ENCODE measurements at places on chromosomes 11 and 22.

- no peak for DNase-seq
- H3K27ac ChIP-seq, result no peak overlapping the region
- no peak overlapping the region for H3K4me3 ChIP-seq
- H3K4me1 ChIP-seq, result no peaks in the 10 kb centered on the region
- no peaks in the 10 kb centered on the region for H3K36me3 ChIP-seq
- no peaks in the 10 kb centered on the region for H3K27me3 ChIP-seq
These were observed 194.3 kb upstream of the MTNR1B start for GRCh38 chr11:92775003-92775676.

DNA sequence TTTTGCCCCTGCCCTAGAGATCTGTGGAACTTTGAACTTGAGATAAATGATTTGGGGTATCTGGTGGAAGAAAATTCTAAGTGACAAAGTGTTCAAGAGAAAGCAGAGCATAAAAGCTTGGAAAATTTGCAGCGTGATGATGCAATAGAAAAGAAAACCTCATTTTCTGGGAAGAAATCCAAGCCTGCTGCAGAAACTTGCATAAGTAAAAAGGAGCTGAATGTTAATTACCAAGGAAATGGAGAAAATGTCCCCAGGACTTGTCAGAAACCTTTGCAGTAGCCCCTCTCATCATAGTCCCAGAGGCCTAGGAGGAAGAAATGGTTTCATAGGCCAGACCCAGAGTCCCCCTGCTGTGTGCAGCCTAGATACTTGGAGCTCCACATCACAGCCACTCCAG is 686.9 kb downstream of the FAM181B start:
- H3K36me3 ChIP-seq, result no peaks in the 10 kb centered on the region
- H3K27me3 ChIP-seq, result no peaks in the 10 kb centered on the region
- no peaks in the 10 kb centered on the region for H3K4me1 ChIP-seq
- no peak overlapping the region for H3K4me3 ChIP-seq
- no peak for DNase-seq

GRCh38 chr11:3710485-3711259 is 39.5 kb upstream of the CHRNA10 start:
- H3K27me3 ChIP-seq, result no peaks in the 10 kb centered on the region
- no peak for DNase-seq
- H3K4me1 ChIP-seq, result no peaks in the 10 kb centered on the region
- peaks cover 70% of the 10 kb centered on the region for H3K36me3 ChIP-seq

DNA sequence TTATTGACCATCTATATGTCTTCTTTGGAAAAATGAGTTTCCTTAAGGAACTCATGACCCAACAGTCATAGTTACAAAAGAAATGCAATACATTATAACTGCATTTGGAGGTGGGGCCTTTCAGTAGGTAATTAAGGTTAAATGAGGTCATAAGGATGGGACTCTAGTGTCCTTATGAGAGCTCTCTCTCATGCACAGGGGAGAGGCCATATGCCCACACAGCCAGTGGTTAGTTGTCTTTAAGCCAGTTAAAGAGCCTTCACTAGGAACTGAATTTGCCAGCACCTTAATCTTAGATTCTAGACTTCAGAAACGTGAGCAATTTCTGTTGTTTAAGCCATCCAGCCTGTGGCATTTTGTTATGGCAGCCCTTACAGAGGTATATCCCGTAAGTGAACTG is 27.3 kb downstream of the INTS4 start:
- no peaks in the 10 kb centered on the region for H3K27me3 ChIP-seq
- H3K4me1 ChIP-seq, result no peaks in the 10 kb centered on the region
- H3K27ac ChIP-seq, result no peak overlapping the region
- DNase-seq, result no peak

- peak; percentile 71 for DNase-seq
- no peak overlapping the region for H3K4me3 ChIP-seq
- no peaks in the 10 kb centered on the region for H3K36me3 ChIP-seq
- no peaks in the 10 kb centered on the region for H3K27me3 ChIP-seq
These were observed 10.1 kb downstream of the ACO2 start for GRCh38 chr22:41478891-41479521.

DNA sequence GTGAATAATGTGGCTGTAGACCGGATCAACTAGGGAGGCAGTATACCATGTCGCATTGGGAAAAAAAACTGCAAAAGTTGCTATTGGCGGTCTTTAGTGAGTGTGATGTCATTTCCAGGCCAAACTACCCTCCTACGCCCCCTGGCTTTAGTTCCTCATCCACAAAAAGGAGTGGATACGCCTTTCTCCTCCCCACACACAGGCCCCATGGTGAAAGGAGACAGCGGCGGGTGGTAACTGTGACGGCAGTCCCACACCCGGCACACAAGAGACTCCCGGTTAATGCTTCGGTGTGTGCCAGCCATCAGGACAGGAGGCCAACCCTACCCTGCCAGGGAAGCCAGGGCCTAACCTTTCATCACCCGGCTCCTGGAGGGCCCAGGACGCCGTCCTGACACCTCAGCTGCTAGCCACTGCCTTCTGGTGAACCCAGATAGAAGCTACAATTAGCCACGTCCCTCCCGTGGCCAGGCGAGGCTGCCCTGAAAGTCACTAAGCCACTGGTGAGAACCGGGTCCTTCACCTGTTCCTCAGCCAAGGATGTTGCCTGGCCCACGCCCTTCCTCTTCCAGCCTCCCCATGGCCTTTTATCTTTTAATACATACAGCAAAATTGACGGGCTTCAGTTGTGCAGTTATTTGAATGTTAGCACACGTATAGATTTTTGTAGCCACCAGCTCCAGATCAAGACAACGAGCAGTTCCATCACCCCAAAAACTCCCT is 10.8 kb downstream of the TP53I11 start:
- no peak overlapping the region for H3K4me3 ChIP-seq

DNA sequence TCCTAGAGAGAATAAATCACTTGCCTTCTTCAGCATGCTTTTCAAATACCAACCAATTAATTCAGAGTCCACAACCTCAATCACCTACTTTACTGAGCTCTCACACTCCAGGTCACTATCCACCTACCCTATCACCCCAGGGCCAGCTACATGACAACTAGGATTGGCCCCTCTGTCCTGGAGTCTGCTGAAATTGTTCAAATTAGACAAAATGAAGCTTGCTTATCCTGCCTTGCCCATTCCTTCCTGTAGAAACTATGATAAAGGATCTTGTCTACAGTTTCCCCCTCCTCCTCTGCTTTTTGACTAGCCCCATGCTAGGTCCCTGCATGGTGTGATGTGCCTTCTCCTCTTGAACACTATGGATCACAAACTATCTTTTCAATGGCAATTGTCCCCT is 94.5 kb downstream of the JRKL start:
- H3K4me3 ChIP-seq, result no peak overlapping the region
- peaks cover 11% of the 10 kb centered on the region for H3K4me1 ChIP-seq
- no peak for DNase-seq
- no peaks in the 10 kb centered on the region for H3K36me3 ChIP-seq
- H3K27ac ChIP-seq, result no peak overlapping the region
- no peaks in the 10 kb centered on the region for H3K27me3 ChIP-seq

GRCh38 chr11:109894242-109894641 is 198.9 kb upstream of the ZC3H12C start:
- no peaks in the 10 kb centered on the region for H3K4me1 ChIP-seq
- H3K27ac ChIP-seq, result no peak overlapping the region
- no peaks in the 10 kb centered on the region for H3K27me3 ChIP-seq

DNA sequence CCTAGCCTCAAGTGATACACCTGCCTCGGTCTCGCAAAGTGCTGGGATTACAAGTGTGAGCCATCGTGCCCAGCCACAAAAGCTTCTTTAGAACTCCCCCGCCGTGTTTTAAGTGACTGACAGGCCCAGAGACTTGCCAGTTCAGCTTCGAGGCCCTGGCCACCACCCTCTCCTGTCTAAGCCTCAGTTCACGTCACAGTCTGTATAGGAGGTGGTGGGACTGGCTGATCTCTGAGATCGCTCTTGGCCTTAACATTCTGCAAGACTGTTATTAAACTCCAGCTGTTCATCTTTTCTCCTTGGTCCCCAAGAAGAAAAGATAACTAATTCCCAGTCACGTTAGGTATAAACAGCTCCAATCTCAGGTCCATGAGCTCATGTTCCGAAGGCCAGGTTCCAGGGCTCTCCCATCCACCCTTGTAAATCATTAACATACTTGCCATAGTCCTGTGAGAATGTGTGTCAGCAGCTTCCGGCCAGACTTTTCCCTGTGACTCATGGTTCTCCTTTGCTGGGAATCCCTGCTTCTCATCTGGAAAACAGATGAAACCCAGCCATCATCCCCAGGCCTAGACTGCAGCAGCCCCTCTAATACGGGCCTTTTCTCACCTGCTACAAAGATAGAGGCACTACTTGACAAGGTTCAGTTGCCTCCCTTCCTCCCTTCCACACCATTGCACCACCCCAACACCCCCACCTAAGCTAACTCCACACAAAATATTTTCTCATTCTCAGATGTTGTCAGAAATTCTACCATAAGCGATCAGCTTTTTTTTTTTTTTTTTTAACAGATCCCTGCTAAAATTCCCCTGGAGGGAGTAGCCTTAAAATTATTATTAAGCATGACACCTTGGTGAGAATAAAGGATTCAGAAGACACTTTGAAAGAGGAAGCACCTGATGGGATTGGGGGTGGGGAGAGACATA is 5.6 kb upstream of the KIAA0930 start:
- H3K27ac ChIP-seq, result peak overlapping the region; percentile 32
- H3K4me3 ChIP-seq, result no peak overlapping the region
- no peaks in the 10 kb centered on the region for H3K27me3 ChIP-seq

GRCh38 chr11:75525433-75526191 is at the start of gene GDPD5:
Gene GDPD5 (minus strand): TSS chr11:75525941. CDS start chr11:75477735, 48,206 bp downstream.
- no peaks in the 10 kb centered on the region for H3K4me1 ChIP-seq
- peak within 1 kb of the TSS; percentile 61 for H3K4me3 ChIP-seq
- H3K27ac ChIP-seq, result peak within 1 kb of the TSS; percentile 39
- no peaks in the 10 kb centered on the region for H3K36me3 ChIP-seq
- no peaks in the 10 kb centered on the region for H3K27me3 ChIP-seq

GRCh38 chr11:72584939-72585597 is 89.2 kb downstream of the PDE2A start:
- no peak overlapping the region for H3K4me3 ChIP-seq
- no peak overlapping the region for H3K27ac ChIP-seq
- peaks cover 13% of the 10 kb centered on the region for H3K36me3 ChIP-seq

GRCh38 chr22:23068832-23069385 is 1.4 kb upstream of the GNAZ start:
- H3K36me3 ChIP-seq, result no peaks in the 10 kb centered on the region
- DNase-seq, result peak; percentile 7
- no peak overlapping the region for H3K4me3 ChIP-seq
- no peaks in the 10 kb centered on the region for H3K4me1 ChIP-seq
- H3K27ac ChIP-seq, result no peak overlapping the region

DNA sequence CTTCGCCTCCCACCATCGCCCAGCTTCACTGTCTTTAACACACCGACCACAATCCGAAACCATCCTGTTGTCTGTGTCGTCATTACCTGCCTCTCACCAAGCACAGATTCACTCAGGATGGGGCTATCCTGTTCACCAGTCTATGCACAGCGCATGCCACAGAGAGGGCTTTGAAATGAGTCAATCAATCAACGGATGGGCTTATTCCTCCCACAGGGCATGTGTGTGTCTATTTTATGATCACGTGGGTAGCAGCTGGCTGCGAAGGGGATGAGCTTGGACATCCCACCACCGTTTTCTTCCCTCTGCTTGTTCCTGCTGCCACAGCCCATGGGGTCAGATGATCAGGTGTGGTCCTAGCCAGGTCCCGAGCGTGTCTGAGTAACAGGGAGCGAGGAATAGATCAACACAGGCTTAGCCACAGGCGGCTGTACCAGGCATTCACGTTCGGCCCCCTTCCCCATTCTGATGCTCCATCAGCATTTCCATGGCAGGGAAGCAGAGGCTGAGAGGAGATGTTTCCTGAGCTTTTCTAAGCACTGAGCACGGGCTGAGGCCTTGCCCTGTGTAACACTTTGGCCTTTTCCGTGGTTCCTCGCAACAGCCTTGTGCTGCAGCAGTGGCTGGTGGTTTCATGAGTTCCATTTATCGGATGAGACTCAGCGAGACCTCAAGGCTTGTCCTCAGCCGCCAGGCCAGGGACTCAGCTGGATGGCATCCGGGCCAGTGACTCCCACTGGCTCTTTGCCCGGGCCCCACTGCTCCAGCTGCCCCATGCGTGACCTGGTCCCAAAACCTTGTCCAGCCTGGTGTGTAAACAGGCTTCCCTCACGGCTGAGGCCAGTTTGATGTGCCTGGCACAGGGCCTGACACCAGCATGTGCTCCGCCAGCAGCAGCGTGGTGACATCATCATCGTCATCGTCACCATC is 48.1 kb upstream of the FGF3 start:
- no peak overlapping the region for H3K27ac ChIP-seq
- no peak overlapping the region for H3K4me3 ChIP-seq
- H3K4me1 ChIP-seq, result no peaks in the 10 kb centered on the region
- DNase-seq, result no peak

DNA sequence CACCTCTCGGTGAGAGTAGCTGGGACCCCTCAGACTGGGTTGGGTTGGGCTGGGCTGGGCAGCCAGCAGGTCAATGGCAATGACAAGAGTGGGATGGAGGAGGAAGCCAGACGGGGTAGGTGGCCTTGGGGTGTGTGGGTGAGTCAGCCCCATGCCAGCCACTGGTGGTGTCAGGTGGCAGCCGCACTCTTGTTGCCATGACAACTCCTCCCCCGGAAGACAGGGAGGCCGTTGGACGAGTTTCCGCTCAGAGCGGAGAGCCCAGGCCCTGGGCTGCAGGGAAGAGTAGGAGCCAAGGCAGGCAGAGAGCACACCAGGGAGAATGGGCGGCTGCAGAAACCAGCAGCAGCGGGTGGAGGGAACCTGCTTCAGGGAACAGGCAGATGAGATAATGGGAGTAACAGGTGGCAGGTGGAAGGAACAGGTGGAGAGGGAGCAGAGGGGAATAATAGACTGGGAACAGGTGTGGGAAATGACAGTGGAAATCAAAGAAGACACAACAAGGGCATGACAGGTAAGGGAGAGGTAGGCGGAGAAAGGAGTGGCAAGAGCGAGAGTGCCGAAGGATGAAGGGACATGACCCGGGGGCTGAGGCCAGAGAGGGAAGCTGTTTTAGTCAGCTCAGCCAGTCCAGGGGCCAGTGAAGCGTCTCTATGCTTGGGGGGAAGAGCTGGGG is 8.7 kb downstream of the SPTBN2 start:
- no peak for DNase-seq
- H3K27me3 ChIP-seq, result peaks cover 44% of the 10 kb centered on the region
- H3K4me3 ChIP-seq, result no peak overlapping the region
- H3K4me1 ChIP-seq, result no peaks in the 10 kb centered on the region

DNA sequence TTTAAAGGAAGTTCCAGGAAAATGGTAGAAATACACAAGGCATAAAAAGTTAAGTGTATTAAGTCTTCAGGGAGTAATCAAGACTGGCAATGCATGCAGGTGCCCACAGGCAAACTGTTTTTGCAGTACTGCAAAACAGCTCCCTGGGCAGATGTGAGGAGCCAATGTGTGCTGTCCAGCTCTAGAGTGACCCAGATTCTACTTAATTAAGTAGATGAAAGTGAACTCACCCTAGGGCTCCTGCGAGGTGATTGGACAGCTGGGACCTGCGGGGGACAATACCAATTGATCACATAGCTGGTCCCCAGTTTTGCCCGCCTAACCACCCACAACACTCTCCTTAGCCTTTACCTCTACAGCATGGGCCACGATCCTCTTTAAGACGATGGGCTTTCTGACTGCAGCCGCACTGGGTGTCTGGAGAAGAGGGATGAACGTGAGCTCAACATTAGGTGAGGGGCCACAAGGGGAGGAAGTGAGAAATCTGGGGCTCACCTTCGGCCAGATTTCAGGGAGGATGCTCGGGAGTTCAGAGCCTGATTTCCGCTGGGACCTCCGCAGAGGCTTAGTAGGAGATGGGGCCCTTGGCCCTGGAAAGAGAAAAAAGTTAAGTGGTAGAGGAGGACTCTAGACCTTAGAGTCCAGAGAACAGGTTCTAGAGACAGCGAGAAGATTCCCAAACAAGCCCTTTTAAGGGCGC is 556 bp downstream of the CDCA5 start:
- H3K27me3 ChIP-seq, result no peaks in the 10 kb centered on the region
- H3K4me1 ChIP-seq, result peaks cover 21% of the 10 kb centered on the region
- peak overlapping the region; percentile 70 for H3K4me3 ChIP-seq
- no peak for DNase-seq
- H3K36me3 ChIP-seq, result peaks cover 22% of the 10 kb centered on the region
- peak overlapping the region; percentile 88 for H3K27ac ChIP-seq

Data from tibial artery (tissue), 4 donors.